Gastroesophageal sphincter (tissue), 4 donors: ENCODE measurements at places on chromosomes 6 and 20.

GRCh38 chr20:15767586-15767985 lies 805.7 kb downstream of the KIF16B start:
- ATAC-seq: no peak

- no peak for ATAC-seq
Measured at GRCh38 chr6:123841067-123841896, 37.6 kb downstream of the NKAIN2 start.

DNA sequence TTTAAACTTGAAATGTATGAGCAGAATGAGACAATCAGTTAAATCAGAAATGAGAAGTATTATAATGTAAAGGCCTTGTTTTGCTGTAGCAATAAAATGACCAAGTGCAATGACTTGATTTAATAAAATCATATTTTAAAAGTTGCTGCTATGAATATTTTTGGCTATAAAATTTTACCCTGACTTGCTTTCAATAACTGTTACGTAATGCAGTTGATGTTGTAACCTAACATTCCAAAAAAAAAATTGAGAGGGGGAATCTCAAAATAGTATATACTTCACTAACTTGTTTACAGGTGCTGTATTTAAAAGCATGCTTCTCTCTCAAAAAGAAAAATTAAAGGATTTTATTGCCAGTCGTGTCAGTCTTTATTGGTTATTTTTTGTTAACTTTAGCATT lies 71.6 kb upstream of the ADGRF4 start:
- no peak for ATAC-seq

DNA sequence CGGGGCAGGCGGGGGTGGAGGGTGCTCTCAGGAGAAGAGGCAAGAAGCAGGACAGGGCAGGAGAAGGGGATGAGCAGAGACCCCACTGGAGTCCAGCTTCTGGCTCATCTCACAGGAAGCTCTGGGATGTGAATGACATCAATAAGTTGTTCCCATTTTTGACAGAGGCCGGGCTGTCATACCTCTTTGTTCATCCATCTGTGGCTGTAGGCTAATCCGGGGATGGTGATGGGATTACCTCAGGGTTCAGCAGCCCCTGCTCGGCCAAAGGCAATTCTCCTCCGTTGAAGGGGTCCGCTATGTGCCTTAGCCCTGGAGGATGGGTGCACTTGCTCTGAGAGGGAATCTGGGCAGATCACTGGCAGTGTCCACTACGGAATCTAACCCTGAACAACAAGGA lies 3.3 kb upstream of the TMC2 start:
- no peak for ATAC-seq

- ATAC-seq: no peak
Measured at GRCh38 chr6:82878812-82879211, 186.8 kb downstream of the UBE3D start.

GRCh38 chr20:45300961-45301360 lies 5.7 kb upstream of the RBPJL start:
- no peak for ATAC-seq
